ENCODE measurements at places on chromosomes 11 and 22.

GRCh38 chr11:88814076-88814475 lies 251.7 kb downstream of the GRM5 start:
- DNase-seq, result no peak

DNA sequence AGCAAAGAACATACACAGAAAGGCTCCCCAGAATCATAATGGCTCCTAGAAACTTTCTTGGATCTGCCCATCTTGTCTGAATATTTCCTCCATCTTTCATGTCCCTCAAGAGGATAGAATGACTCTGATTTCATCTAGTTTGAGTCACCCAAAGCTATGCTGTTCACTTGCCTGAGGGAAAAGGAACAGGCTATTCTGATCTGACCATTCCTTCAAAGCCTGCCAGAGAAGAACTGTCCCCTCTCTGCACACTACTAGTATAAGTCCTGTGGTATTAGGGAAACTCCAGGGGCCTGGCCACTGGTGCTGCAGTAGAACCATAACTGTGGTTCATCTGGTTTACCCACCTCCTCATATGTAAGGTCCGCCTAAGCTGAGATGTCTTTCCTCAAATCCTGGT lies 2.4 kb upstream of the PATE1 start:
- DNase-seq, result no peak

- DNase-seq, result peak; percentile 74
Measured at GRCh38 chr11:65551572-65552387, 6.4 kb downstream of the LTBP3 start.

GRCh38 chr11:110318638-110319404 lies 22.4 kb upstream of the RDX start:
- DNase-seq, result no peak

GRCh38 chr11:17611503-17612220 lies 64.6 kb downstream of the OTOG start:
- DNase-seq, result no peak

- DNase-seq, result no peak
Measured at GRCh38 chr11:106082096-106082495, 4.6 kb downstream of the AASDHPPT start.

GRCh38 chr11:69378303-69379141 lies 84.6 kb downstream of the MYEOV start:
- no peak for DNase-seq

- DNase-seq, result no peak
Measured at GRCh38 chr11:88414981-88415413, 77.5 kb upstream of the CTSC start.

DNA sequence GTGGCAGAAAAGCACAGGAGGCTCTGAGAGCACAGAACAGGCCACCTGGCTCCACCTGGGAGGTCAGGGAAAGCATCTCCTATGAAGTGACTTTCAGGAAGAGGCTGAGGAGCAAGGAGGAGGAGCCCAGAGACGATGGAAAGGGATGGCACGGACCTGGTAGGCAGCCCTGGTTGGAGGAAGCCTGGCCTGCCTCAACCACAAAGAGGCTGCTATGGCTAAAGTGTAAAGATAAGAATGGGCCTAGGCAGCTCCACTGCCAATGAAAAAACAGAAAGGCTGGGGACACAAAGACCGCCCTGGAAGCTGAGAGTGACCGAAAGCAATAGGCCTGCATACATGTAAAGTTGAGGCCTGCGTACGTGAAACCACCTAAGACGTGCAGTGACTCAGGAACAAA lies 31.2 kb upstream of the ETS1 start:
- no peak for DNase-seq

DNA sequence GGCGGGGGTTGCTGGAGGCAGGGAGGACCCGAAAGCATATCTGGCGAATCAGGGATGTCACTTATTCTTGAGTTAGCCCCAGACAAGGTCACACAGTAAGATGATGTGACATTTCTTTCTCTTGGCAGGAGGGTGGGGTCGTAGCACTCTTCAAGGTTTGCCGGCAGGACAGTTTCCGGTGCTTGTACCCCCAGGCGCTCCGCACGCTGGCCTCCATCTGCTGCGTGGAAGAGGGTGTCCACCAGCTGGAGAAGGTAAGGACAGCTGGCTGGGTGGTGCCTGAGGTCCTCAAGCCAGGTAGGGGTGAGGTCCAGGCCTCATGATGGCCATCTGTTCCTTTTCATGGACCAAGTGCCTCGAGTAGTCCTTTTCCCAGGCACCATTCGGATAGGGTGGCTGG lies 86.0 kb downstream of the INSC start:
- no peak for DNase-seq

GRCh38 chr11:70786021-70786665 lies 387.8 kb downstream of the CTTN start:
- DNase-seq, result no peak

DNA sequence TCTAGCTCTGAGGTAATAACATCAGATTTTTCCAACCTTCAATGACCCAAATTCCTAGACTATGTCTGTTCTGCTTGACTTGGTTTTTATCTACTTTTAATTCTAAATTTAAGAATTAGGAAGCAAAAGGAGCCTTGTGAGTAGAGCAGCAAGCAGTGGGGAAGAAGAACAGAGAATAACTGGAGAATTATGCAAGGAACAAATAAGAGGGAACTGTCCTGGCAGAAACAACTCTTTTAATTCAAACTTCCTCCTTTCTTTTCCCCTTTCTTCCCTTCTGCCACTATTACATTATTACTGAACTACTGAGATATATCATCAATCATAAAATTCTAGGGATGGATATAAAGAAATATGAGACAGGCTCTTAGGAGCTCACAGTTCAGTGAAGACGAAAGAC lies 276.1 kb downstream of the SBF2 start:
- DNase-seq, result no peak

- peak; percentile 62 for DNase-seq
Measured at GRCh38 chr22:20238901-20239675, 29.0 kb downstream of the RTN4R start.

- DNase-seq, result no peak
Measured at GRCh38 chr22:38923463-38924346, 33.7 kb upstream of the APOBEC3A start.

DNA sequence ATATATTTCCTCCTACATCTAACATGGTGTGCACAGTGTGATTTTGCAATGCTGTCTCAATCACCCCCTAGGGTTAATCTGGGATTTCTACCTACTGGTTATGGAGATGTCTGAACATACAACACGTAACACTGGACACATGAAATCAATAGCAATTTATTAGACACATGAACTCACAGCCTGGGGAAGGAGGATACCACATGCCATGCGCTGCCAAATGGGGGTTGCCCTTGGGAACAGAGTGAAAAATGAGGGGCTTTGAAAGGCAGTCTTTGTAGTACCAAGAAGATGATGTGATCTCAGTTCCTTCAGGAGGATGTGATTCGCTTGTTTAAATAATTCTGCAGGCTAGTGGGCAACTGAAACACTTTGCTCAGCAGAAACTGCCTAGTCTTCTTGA lies 253.6 kb upstream of the LRRC4C start:
- DNase-seq, result no peak

- DNase-seq, result no peak
Measured at GRCh38 chr11:69861901-69862300, 42.7 kb upstream of the FGF3 start.

GRCh38 chr11:66363805-66364535 lies 7.6 kb downstream of the SLC29A2 start:
- DNase-seq, result peak; percentile 85
